ENCODE measurements at places on chromosomes 7 and 10.

DNA sequence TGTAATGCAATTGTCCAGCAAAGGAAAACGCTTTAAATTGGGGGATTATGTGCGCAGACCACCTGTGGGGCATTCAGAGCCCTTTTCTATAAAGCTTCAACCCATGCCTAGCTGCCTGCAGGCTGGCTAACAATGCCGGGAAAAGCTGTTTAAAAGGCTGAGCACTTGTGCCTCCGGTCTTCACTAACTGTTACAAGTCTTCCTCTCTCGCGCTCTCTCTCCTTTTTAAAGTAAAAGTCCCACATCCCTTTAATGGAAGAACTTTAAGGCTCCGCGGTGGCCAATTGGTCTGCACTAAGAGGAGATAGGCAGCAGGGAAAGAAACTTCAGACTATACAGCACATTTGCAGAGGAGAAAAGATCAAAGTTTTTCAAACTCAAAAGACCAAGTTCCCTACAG is 4.6 kb downstream of the FZD8 start:
- DNase-seq, result no peak

GRCh38 chr10:3574451-3574850 is 210.6 kb downstream of the KLF6 start:
- no peak for DNase-seq

- DNase-seq, result peak; percentile 49
Observed at GRCh38 chr7:51186531-51186930, 130.1 kb downstream of the COBL start.

DNA sequence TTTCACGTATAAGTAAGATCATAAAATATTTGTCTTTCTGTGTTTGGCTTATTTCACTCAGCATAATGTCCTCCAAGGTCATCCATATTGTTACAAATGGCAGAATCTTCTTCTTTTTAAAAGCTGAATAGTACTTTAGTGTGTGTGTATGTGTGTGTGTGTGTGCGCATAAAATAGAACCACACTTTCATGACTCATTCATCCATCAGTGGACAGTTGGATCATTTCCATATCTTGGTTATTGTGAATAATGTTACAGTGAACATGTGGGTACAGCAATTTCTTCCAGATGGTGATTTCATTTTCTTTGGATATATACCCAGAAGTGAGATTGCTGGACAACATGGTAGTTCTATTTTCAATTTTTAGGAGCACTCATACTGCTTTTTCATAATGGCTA is 622.4 kb downstream of the NRG3 start:
- DNase-seq, result no peak

- peak; percentile 57 for DNase-seq
Observed at GRCh38 chr10:22805304-22805703, 90.9 kb upstream of the PIP4K2A start.

GRCh38 chr10:9289811-9290210 is 1235.3 kb downstream of the GATA3 start:
- no peak for DNase-seq

DNA sequence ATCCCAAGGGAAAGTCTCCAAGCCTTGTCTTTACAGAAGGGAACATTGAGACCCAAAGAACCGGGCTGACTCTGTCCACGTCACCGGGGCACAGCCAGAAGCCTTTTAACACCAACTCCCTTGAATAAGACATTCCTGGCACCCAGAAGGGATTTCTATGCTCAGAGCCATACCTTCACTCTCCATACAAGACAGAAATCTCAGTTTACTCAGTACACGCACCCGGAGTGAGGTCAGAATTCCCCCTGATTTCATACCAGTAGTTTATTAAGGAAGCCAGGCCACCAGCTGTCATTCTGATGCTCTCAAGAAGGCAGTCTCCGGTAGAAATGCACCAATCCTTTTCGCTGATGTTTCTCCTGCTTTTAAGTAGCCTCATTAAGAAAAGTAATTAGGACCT is 134.2 kb upstream of the KCNMA1 start:
- no peak for DNase-seq

- no peak for DNase-seq
Observed at GRCh38 chr10:91412354-91413087, 2.4 kb downstream of the HECTD2 start.

- no peak for DNase-seq
Observed at GRCh38 chr10:49609006-49609282, 1.2 kb upstream of the SLC18A3 start.

DNA sequence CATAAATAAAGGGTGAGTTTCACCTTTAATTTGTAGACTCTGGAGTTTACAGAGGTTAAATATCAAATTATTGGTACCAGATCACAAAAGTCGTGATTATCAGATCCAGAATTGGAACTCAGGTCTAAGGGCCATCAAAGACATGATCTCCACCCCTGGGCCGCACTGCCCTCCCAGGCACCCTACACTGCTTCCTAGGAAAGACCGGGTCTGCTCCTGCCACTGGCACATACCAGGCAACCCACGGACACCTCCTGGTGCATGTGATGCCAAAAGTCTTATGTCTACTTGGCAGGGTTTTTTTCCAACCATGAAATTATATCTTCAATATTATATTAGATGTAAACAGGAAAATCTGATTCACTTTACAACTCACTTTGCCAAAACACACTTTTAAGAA is 452.8 kb downstream of the PTPRN2 start:
- DNase-seq, result no peak
